Chondrocyte (in vitro differentiated cells): ENCODE measurements at places on chromosomes 5 and 9. TPM values are rescaled to one million over a fixed set of nuclear protein-coding genes. Genes with fewer than 3 reads are reported as not detected.

DNA sequence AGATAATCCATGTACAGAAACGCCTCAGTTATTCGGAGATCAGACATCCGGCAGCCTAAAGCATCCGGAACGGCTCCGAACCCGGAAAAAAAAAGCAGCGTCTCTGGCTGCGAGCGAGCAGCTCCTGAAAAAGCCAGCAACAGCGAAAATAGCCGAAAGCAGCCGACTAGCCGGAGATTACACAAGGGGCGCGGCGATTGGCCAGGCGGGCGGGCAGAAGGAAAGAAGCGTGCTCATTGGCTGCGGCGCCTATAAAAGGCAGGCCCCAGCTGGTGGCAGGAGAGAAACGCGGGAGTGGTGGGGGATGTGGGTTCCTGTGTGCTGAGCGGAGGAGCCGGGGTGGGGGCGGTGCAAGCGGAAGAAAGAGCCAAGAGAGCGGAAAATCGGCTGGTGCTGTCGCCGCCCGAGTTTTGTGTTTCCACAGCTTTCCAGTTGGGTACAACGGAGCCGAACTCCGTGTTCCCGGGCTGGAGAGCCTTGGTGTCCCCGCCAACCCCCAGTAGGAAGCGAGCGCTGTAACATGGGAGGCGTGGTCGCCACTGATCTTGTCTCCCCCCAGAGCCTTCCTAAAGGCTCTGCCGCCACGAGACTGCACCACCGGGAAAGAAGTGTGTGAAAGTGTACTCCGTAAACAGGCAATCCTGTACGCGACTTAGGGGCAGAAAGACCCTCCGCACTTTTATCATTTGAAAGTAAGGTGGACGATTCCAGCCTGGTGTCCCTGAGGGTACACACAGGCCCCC is at the start of gene ARL15:
Gene ARL15 (minus strand): TSS at position 141 of the 743 bp plus-strand sequence.
- no peaks in the 10 kb centered on the region for H3K36me3 ChIP-seq
- DNase-seq: peak; percentile 99
- H3K27me3 ChIP-seq: no peaks in the 10 kb centered on the region
- peak within 1 kb of the TSS; percentile 95 for H3K4me3 ChIP-seq

DNA sequence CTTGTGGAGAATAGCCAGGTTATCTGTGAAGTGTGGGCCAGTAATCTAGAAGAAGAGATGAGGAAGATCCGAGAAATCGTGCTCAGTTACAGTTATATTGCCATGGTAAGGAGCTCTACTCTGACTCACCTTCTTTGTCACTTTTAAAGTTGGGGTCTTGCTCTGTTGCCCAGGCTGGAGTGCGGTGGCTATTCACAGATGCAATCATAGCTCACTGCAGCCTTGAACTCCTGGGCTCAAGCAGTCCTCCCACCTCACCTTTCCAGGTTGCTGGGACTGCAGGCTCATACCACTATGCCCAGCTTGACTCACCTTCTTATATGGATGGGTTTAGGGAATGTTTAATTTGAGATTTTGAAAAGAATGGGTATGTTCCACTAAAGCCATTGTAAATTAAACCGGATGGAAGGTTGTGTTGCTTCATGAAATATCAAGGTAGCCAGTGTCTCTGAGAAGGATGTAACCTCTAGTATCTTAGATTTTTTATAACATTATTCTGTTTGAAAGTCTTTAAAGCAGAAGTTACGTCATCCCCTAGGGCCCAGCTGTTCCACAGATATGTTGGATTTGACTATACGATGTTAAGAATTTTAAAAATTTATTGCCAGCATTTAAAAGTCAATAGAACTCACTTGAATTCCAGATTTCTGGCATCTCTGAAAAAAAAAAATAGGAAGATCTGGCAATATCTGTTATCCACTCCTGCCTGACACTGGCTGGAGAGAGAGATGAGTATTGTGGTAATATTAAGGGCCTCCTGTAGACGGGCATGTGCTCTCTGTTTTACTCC is 5.1 kb downstream of the CNOT8 start:
- no peak for DNase-seq
- H3K4me3 ChIP-seq: no peak overlapping the region
- H3K4me1 ChIP-seq: peaks cover 51% of the 10 kb centered on the region
- H3K27ac ChIP-seq: no peak overlapping the region
- H3K27me3 ChIP-seq: no peaks in the 10 kb centered on the region

GRCh38 chr5:109756543-109757185 is 66.9 kb downstream of the MAN2A1 start:
- H3K36me3 ChIP-seq: peaks cover 22% of the 10 kb centered on the region
- H3K4me3 ChIP-seq: no peak overlapping the region
- DNase-seq: no peak
- no peaks in the 10 kb centered on the region for H3K27me3 ChIP-seq
- peaks cover 19% of the 10 kb centered on the region for H3K4me1 ChIP-seq

DNA sequence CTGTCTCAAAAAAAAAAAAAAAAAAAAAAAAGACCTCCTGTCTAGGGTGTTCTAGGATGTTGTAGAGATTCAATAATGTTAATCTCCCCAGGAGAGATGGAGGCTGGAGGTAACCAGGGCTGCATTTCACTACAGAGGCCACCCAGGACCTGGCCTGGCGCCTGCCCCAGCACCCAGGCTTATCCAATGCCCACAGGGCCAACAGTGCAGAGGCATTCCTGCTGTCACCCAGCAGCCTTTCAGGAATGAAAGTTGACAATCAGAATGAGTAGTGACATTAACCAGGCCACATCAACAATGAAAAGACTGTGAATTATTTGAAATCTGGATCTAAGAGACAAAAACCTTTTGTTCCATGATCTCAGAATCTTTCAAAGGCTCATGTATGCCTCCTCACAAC is 36.2 kb upstream of the GABRP start:
- H3K36me3 ChIP-seq: no peaks in the 10 kb centered on the region
- H3K27me3 ChIP-seq: peaks cover 5% of the 10 kb centered on the region
- no peak for DNase-seq
- no peak overlapping the region for H3K4me3 ChIP-seq
- no peak overlapping the region for H3K27ac ChIP-seq
- peaks cover 35% of the 10 kb centered on the region for H3K4me1 ChIP-seq

NIPAL4 gene
- 0.41 to 0.87 TPM (median 0.60 TPM) in 3 replicates for total RNA-seq

TMC1 gene
- not detected in 3 replicates for total RNA-seq
